Jurkat, Clone E6-1 (cell line): ENCODE measurements at places on chromosomes 2 and 18.

DNA sequence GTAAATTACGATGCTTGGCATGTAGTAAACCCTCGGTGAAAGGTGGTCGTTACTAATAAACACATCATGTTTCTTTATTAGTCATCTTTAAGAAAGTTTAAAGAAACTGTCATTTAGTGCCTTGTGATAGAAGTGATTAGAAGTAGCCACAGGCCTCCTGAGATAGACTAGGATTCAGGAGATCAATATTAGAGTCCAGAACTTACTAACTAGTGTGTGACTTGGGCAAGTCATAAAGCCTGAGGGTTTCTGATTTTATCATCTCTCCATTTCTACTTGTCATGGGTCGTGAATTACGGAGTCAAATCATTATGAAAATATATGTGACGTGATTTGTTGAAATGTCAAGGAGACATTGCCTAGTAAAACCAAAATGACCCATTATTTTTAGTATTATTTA is 6.7 kb downstream of the RPE start:
- DNase-seq, result no peak

DNA sequence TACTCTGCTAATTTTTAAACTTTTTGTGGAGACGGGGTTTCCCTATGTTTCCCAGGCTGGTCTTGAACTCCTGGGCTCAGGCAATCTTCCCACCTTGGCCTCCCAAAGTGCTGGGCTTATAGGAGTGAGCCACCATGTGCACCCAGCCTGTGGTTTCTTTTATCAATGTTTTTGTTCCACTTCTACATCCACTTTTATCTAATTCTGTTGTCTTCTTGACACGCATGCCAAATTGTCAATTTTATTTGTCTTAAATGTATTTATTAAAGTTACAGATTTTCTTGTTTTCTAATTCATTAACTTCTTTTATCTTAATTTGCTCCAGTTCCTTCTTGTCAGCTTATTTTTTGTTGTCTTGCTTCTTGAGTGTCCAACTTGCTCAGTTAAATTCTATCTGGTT is 43.8 kb upstream of the ASPRV1 start:
- no peak for DNase-seq

DNA sequence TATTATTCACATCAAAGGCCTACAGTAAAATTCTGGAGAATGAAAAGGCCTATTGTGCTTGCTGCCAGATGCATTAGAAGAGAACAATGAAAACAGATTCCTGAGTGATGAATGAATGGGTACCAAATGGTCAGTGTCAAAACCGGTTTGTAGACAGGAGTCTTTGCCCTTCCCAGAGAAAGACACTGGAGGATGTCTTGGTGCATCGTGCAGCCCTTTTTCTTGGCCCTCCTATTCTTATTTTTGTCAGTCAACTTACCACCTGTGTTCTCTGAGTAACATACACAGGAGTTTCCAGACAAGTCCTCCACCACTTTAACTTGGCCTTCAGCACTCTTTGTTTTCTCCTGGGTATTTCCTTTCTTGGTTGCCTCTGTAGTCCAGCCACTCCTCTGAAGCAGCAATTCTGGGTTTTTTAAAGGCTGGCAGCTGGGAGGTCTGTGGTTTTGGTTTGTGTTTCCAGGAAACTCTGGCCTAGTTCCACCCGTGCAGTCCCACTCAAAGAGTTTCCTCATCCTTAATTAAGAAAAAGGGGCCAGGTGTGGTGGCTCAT is 29.4 kb downstream of the PSTPIP2 start:
- DNase-seq, result peak; percentile 79

- DNase-seq, result no peak
Observed at GRCh38 chr2:218993345-218994315, at the start of gene CRYBA2. TSS of gene CRYBA2 (minus strand) at chr2:218993422. CDS start at chr2:218993176, 246 bp downstream.

- no peak for DNase-seq
Observed at GRCh38 chr2:9945596-9945995, 5.9 kb upstream of the GRHL1 start.

DNA sequence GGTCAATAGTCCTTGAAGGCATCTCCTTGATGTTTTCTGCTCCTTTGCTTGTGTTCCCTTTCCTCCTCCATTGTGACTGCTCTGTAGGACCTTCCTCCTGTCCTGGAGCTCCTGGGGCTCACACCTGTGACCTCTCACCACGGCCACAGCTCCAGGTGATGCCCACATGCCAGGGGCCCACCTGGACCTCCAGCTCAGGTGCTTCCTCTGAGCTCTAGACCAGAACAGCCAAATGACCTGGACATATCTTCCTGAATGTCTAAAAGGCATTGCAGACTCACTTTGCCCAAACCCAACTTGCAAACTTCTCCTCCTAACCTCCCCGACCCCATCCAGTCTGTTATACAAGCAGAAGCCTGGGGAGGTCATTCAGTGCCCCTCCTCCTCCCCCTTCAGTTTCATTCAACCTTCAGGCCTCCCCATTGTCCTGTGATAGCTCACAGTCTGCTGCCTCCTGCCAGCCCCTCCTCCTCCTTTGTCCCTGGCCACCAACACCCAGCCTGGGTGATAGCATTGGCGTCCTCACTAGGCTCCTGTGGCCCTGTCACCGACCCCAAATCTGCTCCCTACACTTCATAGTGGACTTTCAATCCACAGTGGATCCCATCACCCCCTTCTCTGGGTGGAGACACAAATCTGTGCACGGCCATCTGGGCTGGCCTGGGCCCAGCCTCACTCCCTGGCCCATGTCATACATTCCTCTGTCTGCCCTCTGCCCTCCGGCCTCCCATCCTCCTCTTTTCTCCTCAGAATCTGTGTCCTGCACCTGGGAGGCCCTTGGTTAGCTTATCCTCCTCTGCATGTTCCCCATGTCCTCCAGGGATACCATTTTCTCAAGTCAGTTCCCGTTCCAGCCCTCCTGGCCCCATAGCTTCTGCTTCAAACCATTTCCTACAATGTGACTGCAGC is 310.4 kb upstream of the HDAC4 start:
- no peak for DNase-seq

DNA sequence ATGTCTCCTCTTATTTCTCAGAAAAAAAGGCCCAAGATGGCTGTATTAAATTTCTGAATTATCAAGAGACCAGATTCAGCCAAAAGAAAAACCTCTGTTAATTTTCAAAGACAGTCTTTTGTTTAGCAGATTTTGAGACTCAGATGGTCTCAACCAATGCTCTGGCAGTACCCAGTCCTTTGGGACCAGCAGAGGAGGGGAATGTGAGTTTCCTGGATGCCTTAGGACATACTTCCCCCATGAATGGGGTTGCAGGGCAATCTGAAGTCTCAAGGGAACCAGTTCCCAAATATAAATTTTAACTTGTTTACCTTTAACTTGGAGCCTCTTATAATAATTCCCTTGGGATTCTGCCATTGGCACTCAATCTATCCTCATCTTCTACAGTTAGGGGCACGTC is 107.8 kb upstream of the ZNF521 start:
- no peak for DNase-seq

GRCh38 chr2:241272303-241273209 is 42.9 kb downstream of the HDLBP start:
- DNase-seq, result no peak

- DNase-seq, result no peak
Observed at GRCh38 chr18:32771871-32772580, 797 bp downstream of the KLHL14 start.

GRCh38 chr2:152870239-152870638 is 151.8 kb downstream of the ARL6IP6 start:
- no peak for DNase-seq

DNA sequence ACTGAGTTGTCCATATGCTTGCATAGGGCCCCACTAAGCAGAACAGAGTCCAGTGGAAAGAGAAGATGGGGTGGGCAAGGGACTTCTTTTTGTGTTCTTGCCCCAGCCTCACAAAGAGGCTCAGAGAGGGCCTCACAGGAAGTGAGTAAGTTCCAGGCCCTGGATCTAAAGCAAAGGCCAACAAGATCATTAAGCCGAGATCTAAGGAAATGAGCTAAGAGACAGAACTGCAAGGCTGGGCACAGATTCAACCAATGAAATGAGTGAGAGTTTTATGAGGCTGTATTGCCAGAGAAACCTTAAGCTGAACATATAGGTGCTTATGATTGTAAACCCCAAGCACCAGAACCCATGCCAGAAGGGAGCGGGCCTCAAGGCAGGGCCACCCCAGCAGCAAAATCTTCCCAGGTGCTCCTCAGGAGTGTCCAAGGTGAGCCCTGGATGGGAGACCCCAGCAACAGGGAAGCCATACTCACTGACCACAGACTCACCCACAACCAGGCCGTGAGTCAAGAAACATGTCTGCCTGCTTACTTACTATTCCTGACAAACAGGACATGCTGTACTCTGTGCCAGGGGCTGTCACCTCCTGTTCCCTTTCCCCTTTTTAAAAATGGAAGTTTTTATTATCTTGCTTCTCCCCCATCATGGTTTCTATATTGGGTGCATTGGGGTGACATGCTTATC is 40.2 kb downstream of the SLC14A1 start:
- DNase-seq, result no peak

DNA sequence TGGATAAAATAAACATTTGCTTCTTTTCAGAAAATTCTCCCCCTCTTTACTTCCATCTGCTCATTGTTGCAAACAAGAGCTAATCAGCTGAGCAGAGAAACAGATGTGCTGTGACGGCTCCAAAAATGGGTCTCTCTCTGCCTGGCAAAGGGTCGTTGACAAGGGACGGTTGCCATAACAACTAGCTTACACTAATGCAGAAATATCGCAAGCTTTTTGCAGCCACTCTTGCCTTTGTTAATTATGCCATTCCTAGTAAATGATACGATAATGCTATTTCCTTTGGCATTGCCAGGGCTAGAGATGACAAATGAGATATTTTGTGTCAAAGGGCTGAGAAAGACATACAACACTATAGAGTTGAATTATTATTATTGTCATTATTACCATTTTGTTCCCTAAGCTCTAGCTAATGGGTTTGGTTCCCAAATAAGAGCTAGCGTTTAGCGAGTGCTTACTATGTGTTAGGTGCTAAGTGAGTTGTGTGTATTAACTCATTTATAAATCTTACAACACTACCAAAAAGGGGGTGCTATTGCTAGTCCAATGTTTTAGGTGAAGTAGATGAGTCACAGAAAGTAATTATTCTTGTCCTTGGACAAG is 46.8 kb downstream of the MYO3B start:
- no peak for DNase-seq

DNA sequence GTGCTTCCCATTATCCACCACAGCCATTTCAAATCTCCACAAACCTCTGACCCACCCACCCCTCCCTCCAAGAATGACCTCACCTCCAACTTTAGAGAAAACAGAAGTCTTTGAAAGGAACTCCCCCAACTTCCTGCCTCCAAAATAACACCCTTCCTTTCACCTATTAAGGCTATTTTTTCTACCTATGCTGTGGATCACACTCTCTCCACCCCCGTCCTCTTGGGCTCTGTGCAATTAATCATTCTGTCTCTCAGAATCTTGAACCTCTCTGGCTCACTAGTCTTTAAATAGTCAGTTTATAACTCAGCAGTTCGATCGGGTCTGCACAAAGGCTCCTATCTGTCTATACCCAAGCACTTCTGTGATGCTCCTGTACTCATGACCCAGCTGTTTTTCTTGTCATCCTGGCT is 37.3 kb upstream of the XPO1 start:
- no peak for DNase-seq

- DNase-seq, result no peak
Observed at GRCh38 chr2:37671816-37672103, 318 bp upstream of the CDC42EP3 start.

GRCh38 chr2:235843591-235844395 is 324.4 kb downstream of the GBX2 start:
- no peak for DNase-seq

DNA sequence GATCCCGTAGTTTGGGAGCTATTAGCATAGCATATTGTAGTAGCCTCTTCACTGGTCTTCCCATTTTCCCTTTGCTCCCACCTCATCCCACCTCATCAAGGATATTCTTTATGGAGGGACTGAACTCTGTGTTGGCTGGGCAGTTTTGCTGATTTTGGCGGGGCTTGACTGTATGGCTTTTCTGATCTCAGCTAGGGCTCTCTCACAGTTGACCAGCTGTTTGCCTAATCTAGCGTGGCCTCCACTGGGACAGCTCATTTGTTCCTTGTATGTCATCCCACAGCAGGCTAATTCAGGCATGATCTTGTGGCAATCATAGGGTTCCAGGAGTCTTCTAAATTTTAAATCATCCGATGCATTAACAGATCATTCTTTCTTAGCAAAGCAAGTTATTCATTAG is 30.2 kb upstream of the MTX2 start:
- no peak for DNase-seq

DNA sequence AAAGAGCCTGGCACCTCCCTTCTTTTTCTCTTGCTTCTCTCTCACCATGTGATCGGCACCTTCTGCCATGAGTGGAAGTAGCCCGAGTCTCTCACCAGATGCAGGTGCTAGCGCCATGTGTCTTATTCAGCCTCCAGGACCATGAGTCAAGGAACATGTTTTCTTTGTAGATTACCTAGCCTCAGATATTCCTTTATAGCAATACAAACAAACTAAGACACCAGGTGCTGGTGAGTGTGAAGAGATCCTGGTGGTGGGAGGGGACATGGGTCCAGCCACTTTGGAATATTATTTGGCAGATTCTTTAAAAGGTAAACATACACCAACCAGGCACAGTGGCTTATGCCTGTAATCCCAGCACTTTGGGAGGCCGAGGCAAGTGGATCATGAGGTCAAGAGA is 5.9 kb upstream of the USP40 start:
- no peak for DNase-seq

DNA sequence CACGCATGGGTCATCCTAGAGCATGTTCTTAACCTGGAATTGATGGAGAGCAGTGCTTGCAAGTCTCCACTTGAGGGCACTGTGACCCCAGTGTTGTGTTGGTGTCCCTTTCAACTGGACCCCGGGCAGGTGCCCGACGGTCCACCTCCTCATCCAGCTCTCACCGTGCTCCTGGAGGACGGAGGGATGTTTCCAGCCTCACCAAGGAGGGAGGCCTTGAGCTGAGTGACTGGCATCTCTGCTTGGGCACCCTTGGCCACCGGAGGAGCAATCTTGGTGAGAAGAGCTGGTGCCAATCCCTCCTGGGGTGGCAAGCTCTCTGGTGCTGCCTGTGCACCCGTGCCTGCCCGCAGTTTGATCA is 45.4 kb upstream of the ASB18 start:
- DNase-seq, result no peak

GRCh38 chr2:4762951-4763376 is 929.2 kb upstream of the SOX11 start:
- peak; percentile 44 for DNase-seq

- DNase-seq, result no peak
Observed at GRCh38 chr18:52152036-52152435, 188.0 kb upstream of the DCC start.

- no peak for DNase-seq
Observed at GRCh38 chr18:80105369-80106167, 3.5 kb upstream of the ADNP2 start.

DNA sequence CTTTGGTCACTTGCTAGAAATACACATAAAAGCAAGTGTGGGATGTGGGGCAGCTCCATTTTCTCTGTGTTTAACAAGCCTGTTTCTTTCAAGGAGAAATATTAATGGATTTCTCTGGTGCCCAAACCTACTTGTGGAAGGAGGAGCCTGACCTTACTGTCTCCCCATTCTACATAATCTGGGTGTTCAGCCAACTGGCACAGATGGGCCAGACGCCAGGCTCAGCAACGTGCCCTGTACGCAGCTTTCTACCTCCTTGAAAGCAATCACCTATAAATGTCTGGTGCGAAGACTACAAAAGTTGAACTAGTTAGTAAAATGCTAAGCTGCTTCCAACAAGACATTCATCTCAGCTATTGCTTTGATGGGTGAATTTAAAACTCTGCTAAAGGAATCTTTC is 33.2 kb upstream of the MYO3B start:
- DNase-seq, result no peak
